ENCODE measurements at places on chromosomes 7 and 10.

- peak; percentile 77 for DNase-seq
These were observed 61.4 kb upstream of the STEAP1B start for GRCh38 chr7:22561321-22561811.

GRCh38 chr10:33042565-33042964 lies 84.5 kb upstream of the ITGB1 start:
- no peak for DNase-seq

DNA sequence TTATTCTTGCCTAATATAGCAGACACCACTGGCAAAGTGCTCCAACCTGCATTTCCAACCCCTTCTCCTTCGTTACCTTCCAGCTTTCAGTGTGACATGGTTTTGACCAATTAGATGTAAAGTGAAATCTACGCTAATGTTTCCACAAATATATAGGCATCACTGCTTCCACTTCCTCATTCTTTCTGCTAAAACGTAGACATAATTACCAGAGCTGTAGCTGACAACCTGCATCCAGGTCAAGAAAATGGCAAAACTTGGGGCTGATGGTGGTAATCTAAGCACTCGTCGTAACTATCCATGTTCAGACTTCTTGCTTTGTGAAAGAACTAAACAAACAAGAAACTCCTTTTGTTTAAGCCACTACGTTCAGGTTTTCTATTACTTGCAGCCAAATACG lies 41.8 kb upstream of the COL1A2 start:
- no peak for DNase-seq

DNA sequence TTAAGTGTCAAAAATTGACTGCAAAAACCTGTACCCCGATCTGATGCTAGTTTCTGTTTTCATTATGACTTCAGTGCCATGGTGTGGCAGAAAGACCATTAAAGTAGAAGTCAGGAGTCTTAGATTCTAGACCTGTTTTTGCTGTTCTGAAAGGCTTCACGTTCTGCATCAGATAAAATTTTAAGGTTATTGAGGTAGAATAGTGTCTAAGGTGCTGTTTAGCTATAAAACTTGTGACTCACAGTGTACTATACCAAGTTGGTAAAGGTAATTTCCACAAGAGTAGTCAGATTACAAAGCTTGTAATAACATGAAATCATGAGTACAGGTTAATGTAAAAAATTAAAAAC lies 38.6 kb downstream of the ZNRF2 start:
- no peak for DNase-seq

GRCh38 chr10:33134011-33134751 lies 176.2 kb upstream of the ITGB1 start:
- DNase-seq, result peak; percentile 70

GRCh38 chr10:116170815-116171250 lies 102.2 kb downstream of the GFRA1 start:
- DNase-seq, result no peak

- DNase-seq, result no peak
These were observed 45.8 kb upstream of the AQP1 start for GRCh38 chr7:30865821-30866220.

- DNase-seq, result no peak
These were observed 254.0 kb downstream of the USP6NL start for GRCh38 chr10:11357439-11357838.

- no peak for DNase-seq
These were observed 2.9 kb downstream of the INPP5A start for GRCh38 chr10:132540456-132540855.

- no peak for DNase-seq
These were observed 35.2 kb upstream of the FZD1 start for GRCh38 chr7:91228927-91229558.

DNA sequence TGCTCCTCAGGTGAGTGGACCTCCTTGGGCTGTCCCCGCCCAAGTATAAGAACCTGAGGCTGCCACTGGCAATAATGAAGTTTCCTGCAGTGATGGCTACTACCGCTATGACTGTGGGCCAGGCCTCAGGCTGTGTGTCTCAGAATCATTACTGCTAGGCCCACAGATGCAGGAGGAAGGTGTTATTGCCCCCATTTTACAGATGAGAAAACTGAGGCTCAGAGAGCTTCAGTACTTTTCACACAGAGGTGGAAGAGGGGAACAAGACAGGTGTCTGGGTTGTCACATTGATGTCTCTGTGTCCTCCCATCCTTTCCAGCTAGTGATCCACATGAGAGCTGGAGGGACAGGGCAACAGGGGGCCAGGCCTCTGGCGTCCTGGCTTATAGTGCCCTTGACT lies 155.2 kb downstream of the CDH23 start:
- no peak for DNase-seq

DNA sequence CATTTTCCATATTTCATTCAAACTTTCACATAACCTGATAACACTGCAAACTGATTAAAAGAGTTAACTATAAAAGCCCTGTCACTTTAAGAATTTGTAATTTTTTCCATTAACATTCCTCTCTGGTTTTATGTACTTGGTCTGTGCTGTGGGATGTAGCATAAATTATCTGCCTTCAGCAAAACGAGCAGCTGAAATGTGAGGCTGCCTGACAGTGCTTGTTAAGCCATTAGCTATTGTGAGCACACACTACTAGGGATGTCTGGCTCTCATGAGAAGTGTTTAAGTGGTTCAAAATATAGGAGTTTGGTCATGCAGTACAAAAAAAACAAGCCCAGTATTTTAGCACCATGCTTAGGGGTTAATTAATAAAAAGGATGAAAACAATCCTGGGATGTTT lies 63.0 kb downstream of the HOXA1 start:
- DNase-seq, result no peak

DNA sequence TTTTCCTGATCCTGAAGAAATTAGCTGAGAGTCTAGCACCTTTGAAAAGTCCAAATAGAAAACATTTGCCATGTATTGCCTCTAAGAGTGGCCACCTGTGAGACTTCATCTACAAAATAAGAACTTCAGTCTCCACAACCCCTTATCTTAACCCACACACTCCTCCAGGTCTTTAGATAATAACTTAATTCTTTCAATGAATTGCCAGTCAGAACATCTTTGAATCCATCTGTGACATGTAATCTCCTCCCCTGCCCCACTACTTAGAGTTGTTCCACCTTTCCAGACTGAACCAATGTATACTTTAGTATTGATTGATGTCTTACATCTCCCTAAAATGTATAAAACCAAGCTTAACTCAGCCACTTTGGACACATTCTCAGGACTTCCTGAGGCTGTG lies 84.4 kb upstream of the FAM171A1 start:
- no peak for DNase-seq

GRCh38 chr10:79410315-79411094 lies 34.9 kb downstream of the ZCCHC24 start:
- no peak for DNase-seq

- no peak for DNase-seq
These were observed 143.1 kb downstream of the ETV1 start for GRCh38 chr7:13846386-13846785.

DNA sequence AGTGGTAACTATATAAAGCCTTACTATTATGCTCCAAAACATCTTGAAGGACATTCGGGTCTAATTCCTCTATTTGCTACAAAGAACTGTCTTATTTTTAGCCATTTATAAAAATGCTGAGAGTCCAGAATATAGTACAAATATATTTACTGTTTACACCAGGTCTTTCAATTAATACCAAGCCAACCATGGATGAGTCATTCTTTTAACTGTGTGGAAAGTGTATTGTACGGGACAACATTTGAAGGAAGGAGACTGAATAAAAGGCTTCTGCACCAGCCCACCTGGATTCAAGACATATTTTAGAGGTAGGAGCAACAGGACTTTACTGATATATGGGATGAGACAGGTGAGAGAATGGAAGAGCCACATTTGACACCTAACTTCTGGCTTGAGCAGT lies 35.4 kb downstream of the MASTL start:
- DNase-seq, result no peak

DNA sequence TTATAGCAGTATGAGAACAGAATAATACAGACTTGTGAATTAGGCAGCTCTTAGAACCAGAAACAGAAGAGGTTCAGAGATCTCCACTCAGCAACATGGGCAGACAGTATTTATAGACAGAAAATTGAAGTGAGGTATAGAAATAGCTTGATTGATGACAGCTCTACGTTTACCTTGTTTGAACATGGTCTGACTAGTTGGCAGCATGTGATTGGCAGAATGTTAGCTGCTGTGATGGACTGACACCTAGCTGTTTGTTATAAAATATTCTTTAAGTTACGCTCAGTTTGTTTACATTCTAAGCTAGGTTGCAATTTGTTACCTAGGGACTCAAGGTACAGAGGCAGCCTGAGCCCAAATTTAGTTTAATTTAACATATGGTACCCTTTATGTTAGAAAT lies 73.7 kb upstream of the TMEM229A start:
- DNase-seq, result no peak

- DNase-seq, result no peak
These were observed 8.9 kb downstream of the CDK14 start for GRCh38 chr7:90605055-90605454.

GRCh38 chr7:50272808-50273207 lies 31.7 kb upstream of the IKZF1 start:
- DNase-seq, result no peak

DNA sequence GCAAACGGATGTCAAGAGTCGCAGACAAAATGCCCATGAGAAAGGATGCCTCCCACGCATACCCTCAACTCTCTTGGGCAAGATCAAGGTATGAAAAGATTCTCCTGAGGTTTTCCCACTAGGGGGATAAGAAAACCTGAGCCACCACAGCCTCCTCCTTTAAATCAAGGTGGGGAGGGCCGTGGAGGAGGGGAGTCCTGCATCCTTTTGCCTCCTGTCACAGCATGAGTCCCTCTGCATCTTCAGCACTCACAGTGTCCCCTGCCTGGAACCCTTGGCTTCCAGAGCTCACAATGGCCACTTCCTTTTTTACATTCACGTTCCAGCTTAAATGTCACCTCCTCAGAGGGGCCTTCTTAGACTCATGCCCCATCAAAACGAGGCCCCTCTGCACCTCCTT lies 207.6 kb downstream of the GLI3 start:
- DNase-seq, result no peak

DNA sequence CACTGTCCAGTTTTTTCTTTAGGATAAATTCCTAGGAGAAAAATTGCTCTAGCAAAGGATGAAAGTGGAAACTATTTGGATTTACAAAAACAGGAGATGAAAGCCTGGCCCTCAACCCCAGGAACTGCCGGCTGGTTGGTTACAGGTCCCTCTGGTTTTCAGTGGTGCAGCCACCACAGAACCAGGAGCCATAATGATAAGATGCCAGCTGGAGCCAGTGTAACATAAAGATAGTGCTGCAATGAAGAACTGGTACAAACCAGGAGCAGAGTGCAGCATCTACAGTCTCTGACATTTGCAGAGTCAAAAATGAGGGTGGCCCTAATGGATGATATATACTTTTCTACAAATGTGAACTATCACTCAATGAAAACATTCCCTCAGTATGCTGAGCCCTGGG lies 20.4 kb upstream of the NUP42 start:
- no peak for DNase-seq

GRCh38 chr10:42654419-42654818 lies 16.0 kb upstream of the ZNF33B start:
- no peak for DNase-seq

- DNase-seq, result peak; percentile 75
These were observed 23.1 kb upstream of the DDIT4 start for GRCh38 chr10:72250666-72251065.

DNA sequence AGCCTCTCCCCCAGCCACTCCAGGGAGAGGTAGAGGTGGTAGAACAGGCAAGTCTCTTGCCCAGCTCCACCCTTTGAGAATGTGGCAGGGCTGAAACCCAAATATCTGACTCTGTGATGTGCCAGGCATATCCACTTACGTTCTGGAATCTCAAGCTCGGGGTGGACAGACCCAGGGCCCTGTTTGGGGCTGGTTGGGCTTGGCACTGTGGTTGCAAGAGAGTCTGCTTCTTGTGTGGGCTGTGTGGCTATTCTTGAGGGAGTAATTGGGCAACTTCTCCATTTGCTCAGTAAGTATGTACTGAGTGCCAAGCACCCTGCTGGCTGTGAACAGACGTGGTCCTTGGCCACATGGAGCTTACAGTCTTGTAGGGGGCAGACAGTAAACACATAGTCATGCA lies 4.7 kb downstream of the UBTD1 start:
- no peak for DNase-seq

GRCh38 chr7:2884161-2884560 lies 40.1 kb upstream of the GNA12 start:
- no peak for DNase-seq

- DNase-seq, result no peak
These were observed 60.4 kb upstream of the FAM20C start for GRCh38 chr7:131781-132482.

DNA sequence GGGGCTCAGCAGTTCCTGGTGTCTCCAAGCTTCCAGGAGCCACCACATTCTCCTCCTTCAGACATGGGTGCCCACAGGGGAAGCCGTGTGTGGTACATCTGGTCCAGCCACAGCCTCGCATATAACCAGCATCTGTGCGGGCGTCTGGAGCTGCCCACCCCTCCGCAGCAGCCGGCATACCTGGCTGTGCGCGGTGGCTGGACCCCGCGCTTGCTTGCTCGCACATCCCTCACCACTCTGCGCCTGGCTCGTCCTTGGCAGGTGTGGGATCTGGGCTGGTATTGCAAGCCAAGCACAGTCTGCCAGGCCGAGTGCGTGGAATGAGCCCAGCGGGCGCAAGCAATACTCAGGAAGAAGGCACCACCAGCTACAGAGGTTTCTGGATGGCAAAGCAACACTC lies 117.7 kb upstream of the MBL2 start:
- DNase-seq, result no peak

DNA sequence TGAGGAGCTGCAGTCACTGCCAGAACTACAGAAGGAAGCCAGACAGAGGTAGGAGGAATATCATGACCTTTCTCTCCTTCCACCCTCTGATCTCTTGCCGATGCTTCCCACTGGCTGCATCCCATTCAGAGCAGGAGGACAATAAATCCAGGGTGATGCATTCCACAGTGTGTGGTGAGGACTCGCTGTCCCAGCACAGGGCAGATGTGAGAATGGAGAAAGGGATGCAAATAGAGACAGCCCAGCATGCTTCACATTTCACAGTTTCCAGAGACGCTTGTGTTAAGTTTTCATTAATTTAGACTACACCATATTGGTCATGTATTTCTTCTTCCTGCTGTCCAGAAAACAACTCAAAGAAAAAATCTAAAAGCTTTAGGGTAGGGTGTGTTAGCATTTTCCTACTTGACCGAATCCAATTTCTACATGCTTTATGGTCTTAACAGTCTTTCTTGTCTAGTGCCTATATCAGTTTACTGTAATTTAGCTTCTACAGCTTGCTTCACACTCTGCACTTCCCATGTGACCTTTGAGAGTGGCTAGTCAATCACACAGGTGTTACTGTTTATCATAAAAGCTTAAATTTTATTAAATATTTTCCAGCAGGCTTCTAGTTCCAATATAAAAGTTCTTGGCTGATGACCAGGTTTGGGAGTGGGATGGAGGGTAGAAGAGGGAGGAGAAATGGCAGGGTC lies 155.6 kb downstream of the RAPGEF5 start:
- DNase-seq, result no peak

GRCh38 chr10:69958556-69958902 lies 94.1 kb upstream of the MACROH2A2 start:
- DNase-seq, result no peak
